ENCODE measurements at places on chromosomes 11 and 22.
A peak's percentile ranks its signal among the peaks of the same experiment; 100 is the strongest.

- DNase-seq: no peak
Measured at GRCh38 chr22:30556388-30556787, 9.8 kb upstream of the SEC14L6 start.

DNA sequence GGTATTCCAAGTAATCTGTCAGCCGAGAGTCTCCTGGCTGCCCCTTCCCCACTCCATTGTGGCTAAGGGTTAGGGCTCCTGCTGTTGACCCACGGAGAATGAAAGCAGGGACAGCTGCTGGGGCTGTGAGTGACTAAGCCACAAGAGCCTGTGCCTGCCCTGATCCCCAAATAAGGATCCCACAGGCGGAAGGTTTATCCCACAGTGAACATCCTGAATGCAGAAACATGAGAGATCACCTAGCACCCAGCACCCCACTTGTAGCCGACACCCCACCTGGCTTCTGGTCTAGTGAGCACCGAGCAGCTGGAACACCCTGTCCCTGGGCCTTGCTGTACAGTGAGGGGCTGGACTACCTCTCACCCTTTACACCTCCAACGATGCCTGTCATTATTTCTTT is 117.7 kb upstream of the LMO1 start:
- DNase-seq: no peak

GRCh38 chr22:40250608-40251007 is 72.9 kb downstream of the TNRC6B start:
- no peak for DNase-seq

- DNase-seq: no peak
Measured at GRCh38 chr11:31109446-31109845, 260.1 kb downstream of the DCDC1 start.

DNA sequence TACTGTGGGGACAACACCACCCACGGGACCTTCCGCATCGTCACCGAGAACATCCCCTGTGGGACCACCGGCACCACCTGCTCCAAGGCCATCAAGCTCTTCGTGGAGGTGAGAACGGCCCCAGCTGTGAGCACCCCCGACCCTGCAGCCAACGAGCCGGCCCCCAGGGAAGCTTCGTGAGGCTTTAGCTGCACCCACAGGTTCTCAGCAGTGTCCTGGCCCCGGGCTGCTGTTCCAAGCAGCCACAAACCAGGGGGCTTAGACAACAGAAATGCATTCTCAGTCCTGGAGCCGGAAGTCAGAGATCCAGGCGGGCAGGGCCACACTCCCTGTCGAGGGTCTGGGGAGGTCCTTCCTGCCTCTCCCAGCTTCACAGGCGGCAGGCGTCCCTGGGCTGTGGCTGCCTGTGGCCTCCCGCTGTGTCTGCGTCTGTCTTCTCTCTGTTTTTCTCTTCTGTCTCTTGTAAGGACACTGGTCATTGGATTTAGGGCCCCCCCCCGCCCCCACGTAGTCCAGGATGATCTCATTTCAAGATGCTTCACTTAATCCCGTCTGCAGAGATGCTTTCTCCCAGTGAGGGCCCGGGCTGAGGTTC is 12.5 kb downstream of the MUC5B start:
- DNase-seq: no peak

DNA sequence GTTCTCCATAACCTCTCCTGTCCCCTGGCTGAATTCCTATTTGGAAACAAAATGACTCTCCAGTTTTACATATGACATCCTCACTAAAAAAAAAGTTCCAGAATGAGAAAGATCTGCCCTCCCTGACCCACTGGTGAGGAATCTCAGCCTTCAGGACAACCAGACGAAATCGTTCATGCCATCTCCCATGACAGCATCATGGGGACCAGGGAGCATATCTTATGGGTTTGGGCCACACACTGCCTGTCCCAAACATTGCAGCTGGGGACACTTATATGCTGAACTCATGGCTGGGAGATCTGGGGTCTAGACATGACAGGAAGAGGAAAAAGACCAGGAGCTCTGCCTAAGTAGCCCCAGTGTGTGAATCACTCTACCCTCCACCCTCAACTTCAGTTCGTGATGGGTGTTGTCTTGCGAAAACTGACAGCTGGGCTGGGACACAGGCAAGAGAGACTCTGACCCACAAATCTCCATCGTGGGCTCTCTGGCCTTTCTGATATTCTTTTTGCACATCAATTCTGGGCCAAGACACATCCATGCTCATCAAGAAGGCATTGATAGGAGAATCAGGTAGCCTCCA is 102.0 kb downstream of the ZNF280B start:
- DNase-seq: no peak

- no peak for DNase-seq
Measured at GRCh38 chr11:13920756-13921155, 41.8 kb upstream of the SPON1 start.

- no peak for DNase-seq
Measured at GRCh38 chr11:16793511-16793910, 55.1 kb downstream of the C11orf58 start.

GRCh38 chr11:70360211-70360610 is 38.1 kb upstream of the CTTN start:
- DNase-seq: no peak

GRCh38 chr22:46734830-46735453 is 3.1 kb downstream of the CERK start:
- DNase-seq: no peak

DNA sequence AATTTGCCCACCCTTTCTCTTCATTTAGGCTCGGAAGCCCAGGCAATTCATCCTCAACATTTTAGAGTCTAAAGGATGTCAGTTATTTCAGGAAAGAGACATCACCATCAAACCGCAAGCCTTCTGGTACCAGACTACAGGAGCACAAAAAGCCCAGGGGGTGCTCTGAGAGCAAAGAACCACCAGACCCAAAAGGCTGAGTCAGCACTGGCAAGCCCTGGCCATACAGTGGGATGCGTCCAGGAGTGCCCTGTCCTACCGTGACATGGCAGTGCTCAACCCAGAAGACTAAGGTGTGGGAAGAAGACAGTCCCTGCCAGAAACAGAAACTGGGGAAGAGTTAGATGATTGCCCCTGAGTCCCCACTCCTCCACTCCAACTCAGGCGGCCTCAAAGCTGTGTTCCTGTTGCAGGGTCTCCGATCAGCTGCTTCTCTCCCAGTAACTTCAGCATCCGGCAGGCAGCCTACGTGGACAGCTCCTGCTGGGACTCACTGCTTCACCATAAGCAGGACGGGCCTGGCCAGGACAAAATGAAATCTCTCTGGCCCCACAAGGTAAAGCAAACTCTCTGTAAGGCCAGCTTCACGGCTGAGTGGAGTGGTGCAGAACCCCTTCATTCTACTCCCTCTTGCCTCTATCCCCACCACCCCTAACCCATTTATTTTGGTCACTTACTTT is 1.5 kb downstream of the PANX3 start:
- no peak for DNase-seq

GRCh38 chr11:70090961-70091381 is 12.9 kb downstream of the ANO1 start:
- no peak for DNase-seq

GRCh38 chr11:50174975-50175374 is 142.3 kb downstream of the OR4C45 start:
- DNase-seq: no peak

GRCh38 chr11:13826505-13827278 is 135.8 kb upstream of the SPON1 start:
- no peak for DNase-seq

GRCh38 chr22:39936523-39937145 is 23.6 kb upstream of the TMA7B start:
- no peak for DNase-seq

DNA sequence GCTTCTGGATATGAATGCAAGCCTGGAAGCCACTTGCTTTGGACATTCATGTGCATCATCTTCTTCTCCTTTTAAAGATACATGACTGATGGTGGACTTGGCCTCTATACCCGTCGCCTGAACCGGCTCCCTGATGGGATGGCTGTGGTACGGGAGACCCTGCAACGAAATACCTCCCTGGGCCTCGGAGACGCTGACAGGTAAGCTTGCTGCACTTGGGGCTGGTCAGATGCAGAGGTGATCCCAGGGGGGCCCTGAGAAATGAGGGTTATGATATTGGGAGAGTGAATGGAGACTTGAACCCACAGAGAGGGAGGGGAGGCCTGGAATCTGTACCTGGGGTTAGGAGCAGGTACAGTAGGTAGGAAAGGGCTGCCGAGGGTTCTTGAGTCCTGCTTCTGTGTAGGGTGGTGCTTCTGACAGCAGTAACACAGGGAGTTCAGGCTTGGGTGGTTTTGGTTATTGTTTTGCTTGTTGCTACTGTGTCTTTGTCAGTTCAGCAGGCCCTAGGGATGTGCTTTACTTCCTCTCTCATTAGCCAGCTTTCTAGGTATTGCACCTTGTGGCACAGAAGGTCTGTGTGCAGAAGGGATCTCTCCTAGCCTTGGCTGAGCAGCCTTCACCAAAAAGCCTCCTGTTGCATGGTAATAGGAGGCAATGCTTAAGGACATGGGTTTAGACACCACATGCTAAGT is 176.1 kb downstream of the DBX1 start:
- DNase-seq: no peak

DNA sequence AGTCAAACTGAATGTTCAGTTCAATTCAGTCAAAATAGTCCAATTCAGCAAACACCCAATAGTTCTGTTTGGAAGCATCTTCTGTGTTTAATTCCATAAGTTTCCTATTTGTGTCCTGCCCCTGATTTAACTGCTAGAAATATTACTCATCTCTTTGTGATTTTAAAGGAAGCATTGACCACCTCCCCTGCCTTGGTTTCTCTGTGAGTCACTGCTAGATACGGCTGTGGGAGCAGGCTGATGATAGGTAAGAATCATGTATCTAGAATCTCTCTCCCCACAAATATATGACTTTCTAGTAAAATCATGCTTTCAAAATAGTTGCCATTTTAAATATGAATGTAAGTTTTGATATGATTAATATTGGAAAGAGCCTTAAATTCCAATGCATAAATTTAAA is 888.5 kb downstream of the NTM start:
- DNase-seq: no peak

- DNase-seq: no peak
Measured at GRCh38 chr11:15969701-15970329, 386.5 kb downstream of the SOX6 start.

GRCh38 chr22:30485362-30485988 is 13.7 kb upstream of the SEC14L3 start:
- DNase-seq: peak; percentile 11

- no peak for DNase-seq
Measured at GRCh38 chr22:21946262-21946925, 6.3 kb downstream of the PPM1F start.

DNA sequence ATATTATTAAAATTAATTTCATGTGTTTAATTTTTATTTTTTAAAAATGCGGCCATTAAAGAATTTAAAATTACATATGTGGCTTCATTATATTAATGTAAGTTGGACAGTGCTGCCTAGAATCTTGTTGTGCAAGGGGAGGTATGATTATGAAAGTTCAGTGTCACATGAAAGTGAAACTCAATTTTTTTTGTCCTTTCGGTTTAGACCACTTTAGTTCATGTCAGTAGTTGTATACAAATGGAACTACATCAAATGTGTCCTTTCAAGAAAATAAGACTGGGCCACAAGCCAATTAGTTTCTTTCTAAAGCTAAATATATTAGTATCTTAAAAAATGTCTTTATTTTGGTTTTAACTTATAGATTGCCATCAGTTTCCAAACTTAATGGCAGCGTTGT is 35.7 kb downstream of the TBCEL start:
- no peak for DNase-seq
